ENCODE measurements at places on chromosomes 7 and 10. TPM values are rescaled to one million over a fixed set of nuclear protein-coding genes. Genes with fewer than 3 reads are reported as not detected.
A peak's percentile ranks its signal among the peaks of the same experiment; 100 is the strongest.

Gene WDR11
- 43.3 TPM for total RNA-seq

Gene SEMA3C
- 3.4 TPM for total RNA-seq

Gene CPA2
- 4,161 TPM for total RNA-seq

Gene EGR2
- total RNA-seq, result 4.2 TPM

Gene TRIL
- total RNA-seq, result 1.6 TPM

Gene CRYGN
- total RNA-seq, result not detected

Gene NEURL1
- total RNA-seq, result 25.7 TPM

Gene CPED1
- 5.3 TPM for total RNA-seq

Gene UNCX
- not detected for total RNA-seq

Gene FAM20C
- 26.0 TPM for total RNA-seq

GRCh38 chr10:62597226-62597625 is 207.3 kb upstream of the ADO start:
- DNase-seq, result no peak
- H3K27ac ChIP-seq, result no peak overlapping the region
- no peaks in the 10 kb centered on the region for H3K27me3 ChIP-seq
- no peaks in the 10 kb centered on the region for H3K36me3 ChIP-seq

- H3K27me3 ChIP-seq, result no peaks in the 10 kb centered on the region
- H3K36me3 ChIP-seq, result no peaks in the 10 kb centered on the region
- no peak overlapping the region for H3K4me3 ChIP-seq
- peaks cover 27% of the 10 kb centered on the region for H3K4me1 ChIP-seq
Measured at GRCh38 chr10:99682752-99683151, 23.4 kb downstream of the ENTPD7 start.

GRCh38 chr10:19762026-19762425 is 54.2 kb upstream of the PLXDC2 start:
- no peak overlapping the region for H3K27ac ChIP-seq
- DNase-seq, result no peak
- H3K36me3 ChIP-seq, result no peaks in the 10 kb centered on the region

- no peak within 1 kb of the TSS for H3K4me3 ChIP-seq
- no peaks in the 10 kb centered on the region for H3K36me3 ChIP-seq
- H3K4me1 ChIP-seq, result peaks cover 28% of the 10 kb centered on the region
- DNase-seq, result peak; percentile 15
Measured at GRCh38 chr10:77637532-77638320, at the start of gene KCNMA1. Gene KCNMA1, minus strand, starts transcription at chr10:77637808.

GRCh38 chr7:44056681-44057080 is 8.7 kb downstream of the PGAM2 start:
- H3K36me3 ChIP-seq, result peaks cover 20% of the 10 kb centered on the region
- H3K27me3 ChIP-seq, result no peaks in the 10 kb centered on the region
- no peak overlapping the region for H3K4me3 ChIP-seq
- no peaks in the 10 kb centered on the region for H3K4me1 ChIP-seq
- H3K27ac ChIP-seq, result no peak overlapping the region

- H3K36me3 ChIP-seq, result no peaks in the 10 kb centered on the region
- H3K27ac ChIP-seq, result no peak overlapping the region
- DNase-seq, result no peak
- H3K27me3 ChIP-seq, result no peaks in the 10 kb centered on the region
Measured at GRCh38 chr10:77159538-77160110, 478.0 kb downstream of the KCNMA1 start.

DNA sequence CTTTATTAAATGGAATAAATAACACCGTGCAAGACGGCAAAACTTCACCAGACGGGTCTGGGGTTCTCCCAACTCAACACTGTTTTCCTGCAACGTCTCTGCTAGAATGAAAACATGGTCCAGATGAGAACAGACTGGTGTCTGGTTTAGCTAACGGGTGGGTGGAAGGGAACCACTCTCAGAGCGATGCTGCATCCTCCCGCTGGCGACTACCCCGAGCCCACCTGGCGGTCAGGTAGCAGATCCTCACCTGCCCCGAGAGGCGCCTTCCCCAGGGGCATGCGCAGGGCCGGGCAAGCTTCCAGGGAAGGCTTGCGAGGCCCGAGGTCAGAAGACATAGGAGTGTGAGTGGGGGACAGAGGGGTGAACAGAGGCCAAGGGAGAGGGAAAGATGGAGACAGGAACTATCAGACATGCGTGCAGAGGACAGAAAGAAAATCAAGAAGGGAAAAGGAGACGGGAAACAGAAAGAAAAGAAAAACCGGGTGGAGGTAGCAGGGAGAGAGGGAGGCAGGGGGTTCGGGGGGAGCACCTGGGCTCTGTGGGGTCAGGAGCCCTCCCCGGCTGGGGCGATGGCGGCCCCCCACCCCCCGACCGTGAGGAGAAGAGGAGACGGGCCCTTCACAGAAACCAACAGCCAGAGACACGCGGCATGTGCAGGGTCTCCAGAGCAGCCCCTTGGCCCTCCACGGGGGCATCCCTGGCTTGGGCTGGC is 222.0 kb downstream of the MAD1L1 start:
- H3K27ac ChIP-seq, result no peak overlapping the region
- H3K4me3 ChIP-seq, result no peak overlapping the region
- H3K4me1 ChIP-seq, result no peaks in the 10 kb centered on the region
- no peak for DNase-seq

- peak; percentile 18 for DNase-seq
- H3K27me3 ChIP-seq, result no peaks in the 10 kb centered on the region
- peak overlapping the region; percentile 98 for H3K4me3 ChIP-seq
- H3K36me3 ChIP-seq, result no peaks in the 10 kb centered on the region
- H3K4me1 ChIP-seq, result peaks cover 28% of the 10 kb centered on the region
- peak overlapping the region; percentile 57 for H3K27ac ChIP-seq
Measured at GRCh38 chr7:92246360-92247101, 757 bp downstream of the ANKIB1 start.

DNA sequence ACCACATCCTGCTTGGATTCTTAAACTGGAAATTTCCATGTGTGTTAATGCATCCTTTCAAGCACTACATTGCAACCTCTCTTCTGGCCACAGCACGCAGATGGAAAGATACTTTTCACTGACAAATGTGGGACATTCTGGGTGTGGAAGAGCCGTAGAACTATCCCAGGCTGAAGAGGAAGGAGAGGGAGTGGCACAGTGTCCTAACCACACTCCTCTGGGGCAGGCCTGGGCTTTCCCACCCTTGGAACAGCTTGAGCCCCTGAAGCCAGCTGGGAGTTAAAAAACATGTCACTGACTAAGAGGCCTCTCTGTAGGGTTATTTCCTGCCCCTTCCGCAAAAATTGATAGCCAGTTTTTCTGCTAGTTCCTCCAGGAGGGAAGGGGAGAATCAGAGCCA is 34.0 kb upstream of the DNMBP start:
- H3K4me3 ChIP-seq, result no peak overlapping the region
- no peaks in the 10 kb centered on the region for H3K4me1 ChIP-seq
- H3K36me3 ChIP-seq, result no peaks in the 10 kb centered on the region

- peak overlapping the region; percentile 53 for H3K4me3 ChIP-seq
- H3K36me3 ChIP-seq, result no peaks in the 10 kb centered on the region
- H3K27me3 ChIP-seq, result no peaks in the 10 kb centered on the region
- DNase-seq, result peak; percentile 54
Measured at GRCh38 chr10:113680190-113681111, 739 bp downstream of the CASP7 start.

- no peaks in the 10 kb centered on the region for H3K36me3 ChIP-seq
- peak overlapping the region; percentile 22 for H3K27ac ChIP-seq
- H3K4me1 ChIP-seq, result no peaks in the 10 kb centered on the region
- DNase-seq, result no peak
- H3K4me3 ChIP-seq, result no peak overlapping the region
Measured at GRCh38 chr7:125253452-125254190, 324.0 kb upstream of the POT1 start.

GRCh38 chr7:131034166-131034881 is 293.4 kb upstream of the MKLN1 start:
- H3K4me1 ChIP-seq, result peaks cover 15% of the 10 kb centered on the region
- H3K36me3 ChIP-seq, result no peaks in the 10 kb centered on the region
- peak; percentile 49 for DNase-seq
- no peak overlapping the region for H3K27ac ChIP-seq
- no peak overlapping the region for H3K4me3 ChIP-seq

- H3K4me1 ChIP-seq, result no peaks in the 10 kb centered on the region
- H3K36me3 ChIP-seq, result no peaks in the 10 kb centered on the region
- no peak overlapping the region for H3K27ac ChIP-seq
- no peak overlapping the region for H3K4me3 ChIP-seq
- no peak for DNase-seq
- no peaks in the 10 kb centered on the region for H3K27me3 ChIP-seq
Measured at GRCh38 chr7:96786998-96787395, 77.4 kb upstream of the SEM1 start.

DNA sequence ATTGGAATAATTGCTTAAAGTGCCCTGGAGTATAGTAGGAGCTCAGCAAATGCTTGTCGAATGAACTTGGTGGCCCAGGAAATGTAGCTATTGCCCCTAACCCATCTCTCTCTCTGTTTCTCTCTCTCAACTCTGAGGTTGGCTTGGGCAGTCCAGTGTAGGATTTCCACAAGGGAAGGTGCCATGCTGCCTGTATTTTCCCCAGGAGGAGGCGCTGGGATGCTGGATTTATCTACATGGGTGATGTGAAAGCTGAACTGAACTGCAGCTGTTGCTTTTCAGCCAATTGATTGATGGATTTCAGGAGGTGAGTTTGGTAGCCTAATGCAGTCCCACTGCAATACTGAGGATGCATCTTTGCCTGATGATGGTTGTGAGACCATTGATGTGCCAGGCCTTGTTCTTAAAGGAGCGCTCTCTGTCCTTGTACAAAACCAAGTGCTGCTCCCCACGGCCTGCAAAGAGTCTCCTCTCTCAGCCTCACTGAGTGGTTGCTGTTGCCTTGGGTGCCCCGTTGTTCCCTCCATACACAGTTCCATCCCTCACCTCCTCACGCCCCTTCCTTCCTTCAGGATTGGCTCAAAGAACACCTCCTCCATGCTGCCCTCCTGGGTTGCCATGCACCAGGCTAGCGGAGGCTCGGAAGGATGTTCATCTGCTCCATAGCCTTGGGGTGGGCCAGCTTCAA is 200.6 kb downstream of the GLRX3 start:
- no peak overlapping the region for H3K27ac ChIP-seq
- no peak overlapping the region for H3K4me3 ChIP-seq
- peak; percentile 57 for DNase-seq
- H3K27me3 ChIP-seq, result no peaks in the 10 kb centered on the region
- H3K36me3 ChIP-seq, result no peaks in the 10 kb centered on the region
- H3K4me1 ChIP-seq, result no peaks in the 10 kb centered on the region

GRCh38 chr7:144812379-144813283 is 23.2 kb downstream of the TPK1 start:
- no peak overlapping the region for H3K27ac ChIP-seq
- no peak overlapping the region for H3K4me3 ChIP-seq
- no peaks in the 10 kb centered on the region for H3K4me1 ChIP-seq
- H3K27me3 ChIP-seq, result no peaks in the 10 kb centered on the region
- no peaks in the 10 kb centered on the region for H3K36me3 ChIP-seq
